Erythroblast (primary cell): ENCODE measurements at places on chromosomes 16 and 17.
A peak's percentile ranks its signal among the peaks of the same experiment; 100 is the strongest.

DNA sequence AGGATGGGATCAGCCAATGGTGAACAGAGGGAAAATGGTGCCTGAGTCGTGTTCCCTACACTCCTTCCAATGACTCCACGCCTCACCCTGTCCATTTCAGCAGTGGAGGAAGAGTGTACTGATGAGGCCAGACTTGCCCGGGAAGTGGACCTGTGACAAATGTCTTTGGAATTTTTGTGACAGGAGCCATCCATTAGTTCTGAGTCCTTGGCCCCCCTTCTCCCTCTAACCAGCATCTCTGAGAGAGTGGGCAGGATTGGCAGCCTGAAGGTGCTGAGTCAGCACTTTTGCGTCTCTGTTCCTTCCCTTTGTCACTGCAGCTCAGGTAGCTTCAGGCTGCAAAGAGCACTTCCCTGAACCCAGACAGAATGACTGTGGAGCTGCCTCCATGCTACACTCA is 30.8 kb downstream of the BEAN1 start:
- DNase-seq, result no peak

DNA sequence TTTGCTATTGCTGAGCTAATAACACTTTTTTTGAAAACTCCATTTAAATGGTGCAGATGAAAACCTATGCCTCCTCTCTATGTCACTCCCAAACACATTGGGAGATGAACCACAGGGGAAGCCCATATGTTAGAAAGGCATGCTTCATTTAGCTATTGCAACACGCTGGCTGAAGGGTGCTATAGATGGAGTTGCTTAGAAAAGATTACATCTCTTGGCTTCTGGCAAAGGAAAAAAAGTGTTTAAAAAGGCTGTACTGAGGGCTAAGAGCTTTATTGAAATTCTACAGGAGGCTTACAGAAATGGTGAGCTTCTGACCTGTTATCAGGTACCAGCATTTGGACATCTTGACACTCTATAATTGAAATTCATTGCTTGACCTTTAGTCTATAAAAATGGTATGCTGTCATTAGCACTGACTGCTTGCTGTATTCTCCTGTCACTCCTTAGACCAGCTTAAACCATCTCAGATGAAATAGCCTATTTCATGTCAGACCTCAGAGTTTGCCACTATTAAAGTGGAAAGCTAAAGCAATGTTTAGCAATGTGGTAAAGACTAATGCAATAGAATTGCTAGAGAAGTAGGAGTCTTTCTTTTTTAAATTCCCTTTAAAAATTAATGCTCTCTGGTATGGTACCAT is 503.9 kb downstream of the CDH11 start:
- DNase-seq, result no peak

GRCh38 chr17:40307001-40307730 is 1.8 kb upstream of the RARA start:
- DNase-seq, result peak; percentile 74

DNA sequence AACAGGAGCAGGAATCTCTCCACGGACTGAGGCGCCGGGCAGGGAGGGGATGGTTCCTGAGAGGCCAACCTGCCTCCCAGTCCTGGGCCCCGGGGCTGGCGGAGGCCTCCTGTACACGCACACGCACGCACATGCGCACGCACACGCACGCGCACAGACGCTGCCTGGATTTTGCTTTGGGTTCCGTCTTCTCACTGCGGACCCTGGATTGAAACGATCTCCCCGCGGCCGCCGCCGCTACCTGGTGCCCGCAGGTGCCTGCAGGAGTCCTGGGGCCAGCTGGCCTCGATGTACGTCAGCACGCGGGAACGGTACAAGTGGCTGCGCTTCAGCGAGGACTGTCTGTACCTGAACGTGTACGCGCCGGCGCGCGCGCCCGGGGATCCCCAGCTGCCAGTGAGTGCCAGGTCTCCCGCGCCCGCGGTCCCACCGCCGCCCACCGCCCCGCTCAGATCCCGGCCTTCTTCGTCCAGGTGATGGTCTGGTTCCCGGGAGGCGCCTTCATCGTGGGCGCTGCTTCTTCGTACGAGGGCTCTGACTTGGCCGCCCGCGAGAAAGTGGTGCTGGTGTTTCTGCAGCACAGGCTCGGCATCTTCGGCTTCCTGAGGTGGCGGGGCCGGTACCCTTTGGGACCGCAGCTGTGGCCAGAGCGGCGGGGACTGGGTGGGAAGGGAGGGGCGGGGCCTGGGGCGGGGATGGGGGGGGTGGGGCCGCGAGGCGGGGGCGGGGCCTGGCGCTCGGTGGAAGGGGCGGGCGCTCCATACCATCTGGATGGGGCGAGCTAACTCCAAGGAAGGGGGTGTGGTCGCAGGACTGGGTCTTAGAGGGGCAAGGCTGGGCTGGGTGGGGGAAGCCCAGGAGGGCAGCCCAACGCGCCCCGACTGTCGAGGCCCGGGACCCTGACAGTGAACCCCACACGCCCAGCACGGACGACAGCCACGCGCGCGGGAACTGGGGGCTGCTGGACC is 12.3 kb downstream of the CES4A start:
- no peak for DNase-seq

- no peak for DNase-seq
These were observed 25.4 kb downstream of the CTU2 start for GRCh38 chr16:88731699-88732098.

GRCh38 chr17:12665263-12666210 is at the start of gene MYOCD:
Gene MYOCD (plus strand): TSS chr17:12665890. CDS start chr17:12666189, 299 bp downstream.
- no peak for DNase-seq

GRCh38 chr17:63652106-63652505 is 29.9 kb downstream of the MAP3K3 start:
- no peak for DNase-seq

- DNase-seq, result no peak
These were observed 131.1 kb downstream of the PHKB start for GRCh38 chr16:47592232-47592631.

- DNase-seq, result no peak
These were observed 22.8 kb downstream of the COTL1 start for GRCh38 chr16:84595052-84595481.

- no peak for DNase-seq
These were observed 42.6 kb upstream of the CDR2 start for GRCh38 chr16:22417019-22417418.

DNA sequence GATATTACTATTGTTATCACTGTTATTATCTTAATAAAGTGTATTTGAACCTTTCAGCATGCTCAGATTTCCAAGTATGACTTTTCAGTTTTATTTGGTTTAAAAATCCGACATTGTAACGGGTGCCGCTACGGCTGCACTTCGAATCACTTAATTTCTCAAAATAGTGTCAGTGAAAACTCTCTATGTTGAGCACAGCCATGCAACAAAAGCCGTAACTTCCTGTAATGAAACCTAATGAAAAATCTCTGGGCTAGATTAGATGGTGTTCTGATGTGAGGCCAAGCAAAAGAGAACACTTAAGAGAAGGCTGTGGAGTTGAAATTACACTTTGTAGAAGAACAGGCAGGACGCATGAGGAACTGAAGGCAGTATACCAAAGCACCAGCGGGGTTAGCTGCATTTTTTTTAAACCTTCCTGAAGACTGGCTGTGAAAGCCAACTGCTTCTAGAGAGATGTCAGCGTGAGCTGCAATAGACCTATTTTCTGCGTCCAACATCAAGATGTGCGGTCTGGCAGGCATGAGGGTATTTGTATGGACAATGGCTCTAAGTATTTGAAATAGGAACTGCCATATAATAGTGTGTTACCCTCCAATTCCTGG is 1545.0 kb upstream of the GOT2 start:
- DNase-seq, result no peak

DNA sequence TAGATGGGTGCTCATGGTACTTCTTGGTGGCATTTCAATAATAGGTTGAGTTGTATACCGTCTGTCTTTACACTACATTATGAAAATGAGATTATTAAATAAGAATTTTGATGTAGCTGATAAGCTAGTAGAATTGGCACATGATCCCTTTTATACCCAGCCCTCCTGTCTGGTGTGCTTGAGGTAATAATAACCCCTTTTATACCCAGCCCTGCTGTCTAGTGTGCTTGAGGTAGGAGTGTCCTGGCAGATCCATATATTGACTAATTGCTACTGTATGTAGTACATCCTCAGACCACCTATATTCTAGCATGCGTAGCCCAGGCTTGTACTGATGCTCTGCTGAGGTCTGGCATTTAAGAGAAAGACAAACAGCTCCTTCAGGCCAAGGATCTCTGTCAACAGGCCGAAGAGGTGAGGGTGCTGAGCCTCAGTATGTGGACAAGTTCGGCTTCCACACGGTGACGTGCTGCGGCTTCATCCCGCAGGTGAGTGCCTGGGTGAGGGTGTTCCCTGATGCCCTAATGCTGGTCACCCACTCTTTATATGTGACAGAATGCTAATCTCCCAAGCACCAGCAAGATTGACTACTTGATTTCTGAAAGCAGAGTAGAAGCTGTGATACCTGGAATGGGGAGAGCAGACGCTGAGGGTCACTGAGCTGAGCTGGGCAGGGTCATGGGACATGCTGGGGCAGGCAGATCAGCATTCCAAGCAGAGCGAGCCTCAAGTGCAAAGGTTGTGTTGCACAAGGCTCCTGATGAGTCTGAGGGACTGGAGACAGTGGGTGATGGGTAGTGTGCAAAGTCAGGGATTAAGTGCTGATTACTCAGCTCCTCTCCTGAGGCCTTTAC is 5.7 kb downstream of the FN3K start:
- peak; percentile 77 for DNase-seq

- no peak for DNase-seq
These were observed 32.2 kb upstream of the RCVRN start for GRCh38 chr17:9937241-9937761.

- DNase-seq, result peak; percentile 97
These were observed at the start of gene TIMM22 for GRCh38 chr17:996554-997344. Gene TIMM22 (plus strand): TSS chr17:997129. CDS start chr17:997143, 14 bp downstream.

GRCh38 chr17:61498042-61498994 is 46.1 kb downstream of the TBX4 start:
- DNase-seq, result no peak

DNA sequence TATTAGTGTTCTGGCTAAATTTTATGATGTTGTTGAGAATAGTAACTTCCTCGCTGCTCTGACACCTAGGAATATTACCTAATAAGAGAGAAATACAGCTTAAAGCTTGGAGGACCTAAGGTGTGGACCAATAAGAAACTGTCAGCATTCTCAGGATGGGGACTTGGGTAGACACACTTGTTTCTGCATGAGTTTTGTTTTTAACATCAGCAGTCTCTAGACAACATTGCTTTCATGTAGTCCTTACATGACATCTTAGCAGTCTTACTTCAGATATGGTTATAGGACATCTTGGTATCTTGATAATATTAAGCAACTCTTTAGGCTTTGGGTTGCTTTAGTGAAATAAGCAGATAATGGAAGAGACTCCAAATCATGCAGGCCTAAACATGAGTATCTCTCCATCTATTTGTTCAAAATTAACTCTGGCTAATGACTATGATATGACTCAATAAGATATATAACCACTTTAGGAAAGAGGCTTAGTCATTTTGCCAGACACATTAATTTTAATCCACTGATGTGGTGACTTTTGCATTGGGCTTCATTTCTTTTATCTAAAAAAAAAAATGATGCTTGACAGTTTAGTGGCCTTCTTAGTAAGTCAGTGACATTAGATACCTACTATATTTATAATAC is 84.5 kb downstream of the WNT3 start:
- peak; percentile 35 for DNase-seq

DNA sequence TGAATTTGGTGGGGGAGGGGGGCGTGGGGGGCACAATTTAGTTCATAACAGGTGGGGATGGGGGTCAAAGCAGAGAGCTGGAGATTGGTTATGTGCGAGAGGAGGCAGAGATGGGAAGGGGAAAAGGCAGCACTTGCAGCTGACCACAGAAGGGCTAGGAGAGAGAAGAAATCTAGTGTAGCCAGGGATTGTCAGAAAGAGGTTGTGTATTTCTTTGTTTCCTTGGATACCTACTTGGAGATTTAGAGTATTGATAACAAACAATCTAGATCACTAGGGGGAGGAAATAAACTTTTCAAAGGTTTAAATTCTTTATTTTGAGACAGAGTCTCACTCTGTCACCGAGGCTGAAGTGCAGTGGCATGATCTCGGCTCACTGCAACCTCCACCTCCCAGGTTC is 47.1 kb upstream of the YPEL2 start:
- no peak for DNase-seq

DNA sequence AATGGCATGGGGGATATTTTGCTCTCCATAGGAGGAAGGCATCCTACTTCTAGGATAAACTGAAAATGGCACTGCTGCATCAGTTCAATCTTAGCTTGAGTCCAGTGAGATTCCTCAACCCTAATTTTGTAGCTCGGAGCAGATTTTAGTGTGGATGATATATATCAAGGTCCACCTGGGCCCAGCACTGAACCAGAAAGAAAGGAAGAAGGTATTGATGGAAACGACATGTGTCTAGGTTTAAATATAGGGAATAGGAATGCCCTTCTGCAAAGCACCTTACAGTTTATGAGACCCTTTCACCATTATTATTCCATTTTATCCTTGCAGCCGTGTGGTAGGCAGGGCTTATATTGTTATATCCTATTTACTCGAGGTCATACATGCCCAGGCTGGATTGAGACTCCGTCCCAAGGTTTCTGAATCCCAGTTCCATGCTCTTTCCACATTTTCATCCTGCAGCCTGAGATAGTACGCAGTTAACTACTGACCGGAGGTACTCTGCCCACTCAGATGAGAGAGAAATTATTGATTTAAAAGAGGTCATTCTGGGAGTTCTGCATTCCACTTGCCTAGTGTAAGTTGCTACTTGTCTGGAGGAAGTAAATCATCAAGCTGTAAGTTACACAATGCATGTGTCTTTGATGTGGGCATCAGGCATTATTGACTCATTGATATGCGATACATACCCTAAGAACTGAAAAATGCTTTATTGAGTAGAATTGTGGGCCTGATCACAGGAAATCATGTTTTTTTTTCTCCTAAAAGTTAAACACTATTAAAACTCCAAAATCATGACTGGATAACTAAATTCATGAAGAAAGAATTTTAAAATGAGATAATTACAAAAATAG is 10.1 kb downstream of the KRT39 start:
- DNase-seq, result no peak

GRCh38 chr16:9526791-9527190 is 435.3 kb downstream of the HAPSTR1 start:
- no peak for DNase-seq

DNA sequence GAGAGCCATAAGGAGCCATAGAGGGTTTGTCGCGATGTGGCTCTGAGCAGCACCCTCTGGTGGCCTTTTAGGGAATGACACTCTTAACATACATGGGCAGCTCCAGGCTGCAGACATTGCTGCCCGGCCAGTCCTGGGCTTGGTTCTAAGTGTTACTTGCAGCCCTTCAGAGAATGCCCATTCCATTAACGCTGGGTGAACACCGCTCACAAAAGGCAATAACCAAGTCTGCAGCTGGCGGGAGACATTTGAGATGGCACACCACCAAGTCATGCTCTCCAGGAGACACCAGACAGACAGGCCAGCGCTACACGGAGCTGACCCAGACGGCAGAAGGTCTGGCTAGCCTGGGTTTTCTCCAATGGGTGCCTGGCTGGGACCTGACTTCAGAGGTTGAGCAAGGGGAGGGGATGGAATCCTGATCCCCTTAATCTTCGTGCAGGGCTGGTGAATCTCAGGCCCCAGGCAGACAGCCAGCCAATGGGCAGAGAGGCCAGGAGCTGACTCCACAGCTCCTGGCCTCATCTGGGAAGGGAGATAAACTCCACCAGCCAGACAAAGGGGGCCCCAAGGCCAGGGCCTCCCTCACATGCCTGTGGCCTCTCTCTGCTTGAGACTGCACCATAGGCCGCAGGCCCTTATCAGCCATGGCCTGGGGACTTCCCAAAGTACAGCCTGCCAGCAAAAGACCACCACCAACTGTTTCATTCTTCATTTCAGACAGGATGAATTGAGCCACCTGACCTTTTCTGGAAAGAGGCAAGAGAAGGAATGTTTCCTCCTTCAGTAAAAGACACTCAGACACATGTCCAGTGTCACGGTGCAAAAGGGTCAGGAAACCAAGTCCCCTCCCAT is 58.8 kb downstream of the ZDHHC7 start:
- DNase-seq, result peak; percentile 96

GRCh38 chr16:12178251-12178990 is 201.9 kb downstream of the SNX29 start:
- DNase-seq, result no peak
